AG04449 (cell line): ENCODE measurements at places on chromosomes 5 and 9.

GRCh38 chr9:87498046-87498810 lies 561 bp downstream of the DAPK1 start:
- no peak for DNase-seq

DNA sequence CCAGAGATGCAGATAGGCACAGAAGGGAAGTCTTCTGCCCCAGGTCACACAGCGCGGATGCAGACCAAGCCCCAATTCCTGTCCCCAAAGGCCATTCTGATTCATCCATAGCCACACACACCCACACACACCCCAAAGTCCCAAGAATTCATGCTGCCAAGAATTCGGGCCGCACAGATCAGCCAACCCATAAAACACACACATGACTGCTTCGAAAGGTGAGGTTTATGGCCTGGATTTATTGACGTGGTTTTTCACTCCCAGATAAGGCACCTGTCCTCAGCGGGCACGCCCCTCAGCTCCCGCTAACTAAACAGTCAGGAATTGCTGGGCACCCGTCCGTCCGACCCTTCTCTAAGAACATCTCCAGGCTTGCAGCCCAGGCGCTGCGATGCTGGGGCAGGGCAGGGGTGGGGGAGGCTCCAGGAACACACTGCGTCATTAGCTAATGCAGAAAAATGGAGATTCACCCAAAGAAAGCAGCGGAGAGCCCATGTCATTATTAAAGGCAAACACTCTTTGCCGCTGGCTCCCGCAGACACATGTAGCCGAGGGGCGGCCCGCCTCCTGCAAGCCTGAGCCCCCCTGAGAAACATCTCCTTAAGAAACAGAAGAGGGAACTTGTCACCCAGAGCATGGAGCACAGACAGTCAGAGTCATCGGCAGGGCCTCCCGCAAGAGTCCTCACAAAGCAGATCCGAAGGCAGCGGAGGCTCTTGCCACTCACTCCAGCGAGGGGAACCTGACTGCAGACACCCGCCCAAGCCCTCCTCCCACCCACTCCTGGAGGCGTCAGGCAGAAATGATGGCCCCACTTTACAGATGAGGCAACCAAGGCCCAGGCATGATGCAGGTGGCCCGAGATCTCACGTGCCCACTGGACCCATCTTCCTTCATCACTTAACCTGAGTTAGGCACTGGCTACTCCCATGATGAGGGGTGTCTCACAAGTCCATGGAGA lies 19.9 kb downstream of the VAV2 start:
- no peak for DNase-seq

DNA sequence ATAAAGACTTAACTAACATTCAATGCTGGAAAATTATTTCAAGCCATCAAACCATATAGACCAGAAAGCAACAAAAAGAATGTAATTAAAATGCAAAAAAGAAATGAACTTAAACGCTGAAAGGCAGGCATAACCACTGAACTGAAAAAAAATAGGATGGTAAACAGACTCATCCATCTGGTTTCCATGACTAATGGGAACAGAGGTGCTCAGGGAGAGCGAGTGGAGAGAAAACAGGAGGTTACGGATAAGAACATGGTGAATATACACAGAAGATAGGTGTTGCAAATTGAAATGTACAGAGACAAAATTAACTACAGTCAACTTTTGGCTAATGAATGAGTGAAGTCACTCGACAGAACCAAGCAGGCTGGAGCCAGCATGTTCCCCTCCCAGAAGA lies 43.5 kb upstream of the RNF38 start:
- no peak for DNase-seq

DNA sequence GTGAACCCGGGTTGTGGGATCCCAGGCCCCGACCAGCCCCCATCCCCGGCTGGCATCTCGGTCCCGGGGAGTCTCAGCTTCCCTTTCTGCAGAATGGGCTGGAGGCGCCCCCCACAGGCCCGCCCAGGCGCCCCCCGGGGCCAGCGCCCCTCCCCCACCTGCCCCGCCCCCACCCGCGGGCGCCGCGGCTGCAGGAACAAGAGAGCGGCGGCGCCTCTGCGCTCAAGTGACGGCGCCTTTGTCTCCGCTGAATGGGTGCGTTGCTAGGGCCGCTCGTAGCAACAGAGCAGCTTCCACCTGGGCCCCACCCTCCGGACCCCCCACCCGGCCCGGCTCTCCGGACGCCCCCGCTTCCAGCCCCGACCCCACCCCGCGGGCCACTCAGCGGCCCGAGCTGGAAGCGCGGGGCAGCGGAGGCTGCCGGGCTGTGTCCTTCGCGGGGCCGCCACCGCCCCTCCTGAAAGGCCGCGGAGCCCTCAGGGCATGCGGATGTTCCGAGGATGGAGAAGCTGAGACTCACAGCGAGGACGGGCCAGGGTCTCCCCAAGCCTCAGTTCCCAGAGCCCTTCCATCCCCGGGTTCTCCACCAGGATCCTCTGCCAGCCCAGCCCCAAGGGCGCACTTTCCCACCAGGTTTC lies 27.5 kb downstream of the ADGRD2 start:
- DNase-seq, result no peak

DNA sequence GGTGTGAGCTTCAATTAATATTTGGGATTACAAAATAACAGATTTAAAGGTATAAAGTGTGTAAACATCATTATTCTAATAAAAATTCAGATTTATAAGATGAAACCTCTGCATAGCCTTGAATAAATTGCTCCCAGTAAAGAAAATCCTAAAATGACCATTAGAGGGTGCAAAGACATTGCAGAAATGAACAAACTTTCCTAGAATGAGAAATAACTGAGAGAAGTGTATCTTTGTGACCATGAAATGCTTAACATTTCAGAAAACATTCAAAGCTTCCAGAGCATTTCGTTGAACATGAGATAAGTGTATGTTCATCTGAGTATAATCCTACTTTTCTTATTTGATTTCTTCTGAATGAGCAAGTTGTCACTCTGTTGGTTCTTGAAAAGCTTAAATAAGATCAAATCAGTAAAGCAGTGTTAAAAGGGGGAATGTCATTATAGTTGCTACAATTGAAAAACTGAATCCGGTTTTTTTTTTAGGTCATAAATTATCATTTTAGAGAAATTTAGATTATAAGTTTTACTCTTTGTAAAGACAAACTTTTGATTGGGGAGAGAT lies 24.7 kb upstream of the NUDT12 start:
- DNase-seq, result no peak

- DNase-seq, result no peak
Measured at GRCh38 chr9:126203313-126203712, 123.3 kb upstream of the MVB12B start.

DNA sequence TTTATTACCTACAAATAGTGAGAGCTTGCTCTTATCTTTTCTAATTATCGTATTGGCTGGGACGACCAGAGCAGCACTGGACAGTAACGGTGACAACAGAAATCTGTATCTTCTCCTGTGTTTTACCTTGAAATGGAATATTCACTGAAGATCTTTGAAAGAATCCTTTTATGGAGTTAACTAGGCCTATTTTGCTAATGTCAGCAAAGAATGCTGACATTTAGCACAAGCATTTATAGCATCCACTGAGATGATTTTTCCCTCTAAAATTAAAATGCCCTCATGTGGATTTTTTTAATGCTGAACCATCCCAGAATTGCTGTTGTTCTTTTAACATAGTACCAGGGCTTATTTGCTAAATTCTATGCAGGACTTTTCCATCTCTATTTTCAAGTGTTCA lies 59.4 kb downstream of the ROR2 start:
- no peak for DNase-seq

- no peak for DNase-seq
Measured at GRCh38 chr5:69288688-69289087, 43.9 kb downstream of the CCDC125 start.

DNA sequence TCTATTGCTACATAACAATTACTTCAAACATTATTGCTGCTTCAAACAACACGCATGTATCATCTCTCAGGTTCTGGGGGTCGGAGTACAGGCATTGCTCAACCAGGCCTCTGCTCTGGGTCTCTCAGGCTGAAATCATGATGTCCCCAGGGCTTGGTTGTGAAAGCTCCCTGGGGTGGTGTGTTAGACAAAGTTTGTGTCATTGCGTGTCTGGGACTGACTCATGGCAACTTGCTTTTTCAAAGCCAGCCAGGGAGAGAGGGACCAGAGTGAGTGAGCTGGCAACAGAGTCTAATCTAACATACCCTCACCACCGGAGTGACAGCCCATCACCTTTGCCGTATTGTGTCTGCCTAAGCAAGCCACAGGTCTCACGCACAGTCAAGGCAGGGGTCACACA lies 259.2 kb upstream of the NFIL3 start:
- no peak for DNase-seq

DNA sequence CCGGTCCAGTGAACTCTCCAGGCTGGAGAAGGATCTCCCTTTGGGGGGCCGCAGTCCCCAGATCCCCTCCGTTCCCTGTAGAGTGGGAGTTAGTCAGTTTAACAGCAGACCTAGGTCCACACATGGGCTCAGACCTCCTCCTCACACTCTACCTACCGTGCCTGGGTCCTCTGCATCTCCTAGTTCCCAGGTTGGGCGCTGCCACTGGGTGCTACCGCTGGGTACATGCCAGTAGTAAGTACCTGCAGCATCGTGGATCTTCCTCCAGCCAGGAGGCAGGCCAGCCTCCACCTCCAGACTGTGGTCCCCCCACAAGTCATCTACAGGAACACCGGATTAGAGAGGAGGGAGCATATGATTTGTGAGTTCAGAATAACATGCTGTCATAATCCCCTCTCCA lies 802 bp downstream of the APBB3 start:
- no peak for DNase-seq

- no peak for DNase-seq
Measured at GRCh38 chr9:131624636-131625507, 79.5 kb downstream of the PRRT1B start.

DNA sequence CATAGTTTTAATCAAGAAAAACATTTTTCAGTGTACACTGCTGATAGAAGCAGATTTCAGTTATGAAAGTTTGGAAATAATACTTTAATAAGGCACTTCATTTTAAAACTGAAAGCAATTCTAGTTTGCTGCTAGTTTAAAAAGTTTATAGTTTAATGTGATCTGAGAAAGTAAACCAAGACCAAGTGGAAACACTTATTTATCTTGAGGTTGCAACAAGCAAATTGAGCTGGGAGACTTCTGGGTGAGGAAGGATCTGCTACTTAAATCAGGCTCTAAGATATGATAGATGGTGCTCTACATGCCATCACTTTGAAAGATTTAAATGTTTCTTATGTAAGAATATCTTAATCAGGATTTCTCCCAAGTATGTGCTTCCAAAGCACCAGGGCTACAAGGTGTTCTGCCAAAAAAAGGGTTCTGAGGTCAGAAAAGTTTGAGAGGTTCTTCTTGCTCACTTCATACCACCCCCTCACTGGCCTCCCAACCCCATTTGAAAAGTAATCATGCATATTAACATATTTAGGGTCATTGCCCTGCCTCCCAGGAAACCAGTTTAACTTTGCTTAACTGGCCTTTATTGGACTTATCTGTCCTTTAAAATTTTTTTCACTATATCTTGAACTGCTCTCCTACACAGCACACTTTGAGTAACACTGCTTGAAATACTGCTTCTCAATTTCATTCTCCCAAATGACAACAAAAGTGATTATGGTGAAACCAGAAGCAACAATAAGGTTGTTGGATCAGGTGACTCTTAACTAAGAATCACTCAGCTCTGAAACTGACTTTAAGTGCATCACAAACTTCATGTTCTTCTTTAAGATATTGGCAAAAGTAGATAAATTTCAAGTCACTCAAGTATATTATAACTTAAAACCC lies 15.5 kb downstream of the SLC44A1 start:
- DNase-seq, result no peak

DNA sequence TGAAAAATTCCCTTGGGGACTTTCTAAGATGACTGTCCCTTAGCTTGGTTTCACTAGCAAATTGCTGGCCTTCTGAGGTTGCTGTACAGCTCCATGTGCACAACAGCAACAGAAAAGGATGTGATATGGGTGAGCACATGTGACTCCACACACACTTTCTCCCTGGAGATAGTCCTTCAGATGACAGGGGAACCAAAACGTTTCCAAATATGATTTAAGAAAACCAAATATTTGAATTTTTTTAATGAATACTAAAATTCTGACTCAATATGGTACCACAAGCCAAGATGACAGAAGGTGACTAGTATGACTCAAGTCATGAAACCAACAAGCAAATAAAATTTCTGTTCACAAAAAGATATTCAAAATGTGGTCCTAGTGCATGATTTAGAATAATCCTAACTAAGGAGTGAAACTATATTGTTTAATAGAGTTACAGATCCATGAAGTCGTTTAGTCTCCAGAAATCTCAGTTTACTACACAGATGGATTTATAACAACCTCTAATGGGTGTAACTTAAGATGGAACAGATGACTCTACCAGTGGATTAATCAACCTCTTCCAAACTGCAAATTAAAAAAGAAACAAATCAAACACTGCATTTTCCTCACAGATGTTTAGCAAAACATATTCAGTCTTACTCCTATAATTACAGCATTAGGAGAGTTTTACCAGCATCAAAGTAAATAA lies 144.8 kb upstream of the PIK3R1 start:
- DNase-seq, result no peak

- DNase-seq, result no peak
Measured at GRCh38 chr9:4798281-4799032, 5.7 kb downstream of the RCL1 start.

DNA sequence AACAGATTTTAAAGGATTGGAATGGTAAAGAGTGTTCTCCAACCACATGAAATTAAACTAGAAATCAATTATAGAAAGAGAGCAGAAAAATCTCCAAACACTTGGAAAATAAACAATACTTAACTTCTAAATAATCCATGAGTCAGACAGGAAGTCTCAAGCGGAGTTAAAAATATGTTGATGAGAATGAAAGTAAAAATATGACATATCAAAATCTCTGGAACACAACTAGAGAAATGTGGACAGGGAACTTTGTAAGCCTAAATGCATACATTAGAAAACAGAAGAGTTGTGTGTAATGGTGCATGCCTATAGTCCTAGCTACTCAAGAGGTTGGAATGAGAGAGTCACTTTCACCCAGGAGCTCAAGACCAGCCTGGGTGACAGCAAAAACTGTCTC lies 47.9 kb upstream of the ZNF618 start:
- DNase-seq, result no peak

DNA sequence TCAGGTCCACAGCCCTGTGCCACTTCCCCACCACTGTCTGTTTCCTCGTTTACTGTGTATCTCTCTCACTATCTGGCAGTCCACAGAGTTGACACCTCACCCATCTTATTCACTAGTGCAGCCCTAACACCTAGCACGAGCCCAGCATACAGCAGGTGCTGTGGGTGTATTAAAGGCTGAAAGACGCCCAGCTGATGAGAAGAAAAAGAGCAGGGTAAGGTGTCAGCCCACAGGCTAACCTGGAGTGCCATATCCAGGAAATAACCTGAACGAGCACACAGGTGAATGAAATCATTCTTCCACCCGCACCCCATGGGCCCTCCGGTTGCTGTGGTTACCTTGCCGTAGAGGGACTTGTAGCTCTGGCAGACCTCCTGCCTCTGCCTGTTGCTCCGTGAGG lies 18.6 kb downstream of the ANXA6 start:
- DNase-seq, result no peak

DNA sequence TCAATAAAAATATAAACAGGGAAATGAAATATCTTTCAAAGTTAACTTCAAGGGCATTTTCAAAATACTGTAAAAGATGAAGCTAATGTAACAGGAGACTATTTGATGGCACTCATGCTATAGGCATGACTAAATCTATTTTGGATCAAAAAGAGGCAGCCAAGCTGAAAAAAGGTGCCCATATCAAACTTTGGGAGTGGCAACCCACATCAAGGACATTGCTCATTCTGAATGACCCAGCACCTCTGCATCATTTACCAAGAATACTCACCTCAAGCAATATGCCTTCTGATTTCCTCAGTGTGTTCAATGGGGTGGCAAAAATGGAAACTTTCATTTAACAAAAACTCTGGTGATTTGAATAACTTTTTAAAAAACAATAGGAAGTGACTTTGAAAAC lies 853.3 kb downstream of the TLE1 start:
- no peak for DNase-seq
